ENCODE measurements at places on chromosomes 3 and 15.

DNA sequence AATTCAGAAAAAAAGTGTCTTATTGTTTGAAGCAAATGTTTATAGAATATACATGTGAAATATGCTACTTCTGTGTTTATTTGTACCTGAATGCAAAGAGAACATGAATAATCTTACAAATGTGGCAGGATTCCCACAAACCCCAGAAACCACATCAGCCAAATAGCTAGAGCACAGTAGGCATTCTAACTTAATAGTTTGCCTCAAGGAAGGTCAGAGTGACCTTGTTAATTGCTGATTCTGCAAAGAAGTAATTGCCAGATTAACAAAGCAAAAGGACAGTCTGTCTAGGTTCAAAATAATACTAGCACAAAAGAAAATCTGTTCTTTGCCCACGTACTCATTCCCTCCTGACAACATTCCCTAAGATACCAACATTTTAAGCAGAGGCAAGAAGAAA lies 604.0 kb downstream of the PYDC2 start:
- DNase-seq, result no peak

- DNase-seq, result no peak
These were observed 181.4 kb downstream of the TBL1XR1 start for GRCh38 chr3:177015881-177016280.

- DNase-seq, result no peak
These were observed 228.9 kb upstream of the FEZF2 start for GRCh38 chr3:62602129-62602770.

GRCh38 chr3:132659000-132659364 lies 627 bp downstream of the ACAD11 start:
- DNase-seq, result no peak

DNA sequence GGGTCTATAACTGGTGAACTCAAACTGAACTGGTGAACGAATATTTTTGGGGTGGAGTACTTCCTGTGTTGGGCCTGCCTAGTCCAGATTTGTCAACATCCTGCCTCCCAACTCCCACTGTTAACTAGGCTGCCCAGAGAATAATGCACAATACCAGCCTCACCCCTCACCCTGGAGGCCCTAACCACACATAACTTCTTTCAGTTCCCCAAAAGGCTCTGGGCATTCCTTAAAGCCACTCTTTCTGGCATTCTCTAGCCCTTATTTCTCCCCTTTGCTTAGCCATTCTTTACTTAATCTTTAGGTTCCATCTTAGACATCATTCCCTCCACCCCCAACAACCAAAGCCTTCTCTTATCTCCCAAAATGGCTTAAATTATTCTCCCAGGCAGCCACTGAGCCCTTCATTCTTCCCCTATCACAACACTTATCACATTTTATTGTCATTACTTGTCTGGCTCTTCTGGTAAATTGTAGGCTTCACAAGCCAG lies 9.1 kb upstream of the SEC11A start:
- no peak for DNase-seq

DNA sequence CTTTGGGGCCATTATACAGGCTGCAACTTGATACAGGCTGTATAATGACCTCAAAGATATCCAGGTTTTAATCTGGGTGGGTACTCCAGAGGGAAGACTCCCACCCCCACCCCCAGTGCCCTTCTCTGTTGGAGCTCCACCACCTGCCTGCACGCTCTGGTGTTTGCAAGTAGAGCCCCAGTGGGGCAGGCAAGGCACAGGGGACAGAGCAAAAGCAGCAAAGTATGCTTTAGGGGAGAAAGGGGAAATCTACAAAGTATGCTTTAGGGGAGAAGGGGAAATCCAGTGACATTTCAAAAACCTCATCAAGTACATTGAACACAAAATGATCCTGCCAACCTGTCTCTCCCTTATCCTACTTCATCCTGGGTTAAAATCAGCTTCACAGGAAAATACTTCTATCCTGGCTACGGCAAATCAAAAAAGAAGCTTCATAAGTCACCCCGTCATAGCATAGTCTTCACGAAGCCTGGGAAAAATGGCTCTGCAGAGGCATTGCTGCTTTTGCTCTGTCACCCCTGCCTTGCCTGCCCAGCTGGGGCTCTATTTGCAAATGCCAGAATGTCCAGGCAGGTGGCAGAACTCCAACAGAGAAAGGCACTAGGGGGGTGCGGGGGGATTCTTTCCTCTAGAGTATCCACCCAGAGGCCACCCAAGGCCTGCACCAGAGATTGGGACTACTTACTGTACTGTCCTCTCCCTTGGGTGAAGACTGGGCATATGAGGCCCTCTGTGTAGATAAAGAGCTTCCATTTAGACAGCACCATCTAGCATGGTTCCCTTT lies 60.9 kb upstream of the ATP11B start:
- no peak for DNase-seq

DNA sequence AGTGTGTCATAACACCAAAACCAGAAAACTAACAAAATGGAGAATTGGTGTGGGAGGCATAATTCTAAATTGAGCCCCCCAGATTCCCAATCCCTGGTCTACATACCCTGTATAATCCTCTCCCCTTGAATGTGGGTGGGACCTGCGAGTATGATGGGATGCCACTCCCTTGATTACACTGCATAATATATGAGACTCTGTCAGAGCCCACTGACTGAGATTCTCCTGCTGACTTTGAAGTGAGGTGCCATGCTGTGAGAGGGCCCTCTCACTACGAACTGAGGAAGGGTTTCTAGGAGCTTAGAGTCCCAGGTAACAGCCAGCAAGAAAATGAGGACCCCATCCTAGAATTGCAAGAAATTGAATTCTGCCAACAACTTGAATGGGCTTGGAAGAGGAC lies 49.5 kb downstream of the GPR176 start:
- DNase-seq, result no peak

DNA sequence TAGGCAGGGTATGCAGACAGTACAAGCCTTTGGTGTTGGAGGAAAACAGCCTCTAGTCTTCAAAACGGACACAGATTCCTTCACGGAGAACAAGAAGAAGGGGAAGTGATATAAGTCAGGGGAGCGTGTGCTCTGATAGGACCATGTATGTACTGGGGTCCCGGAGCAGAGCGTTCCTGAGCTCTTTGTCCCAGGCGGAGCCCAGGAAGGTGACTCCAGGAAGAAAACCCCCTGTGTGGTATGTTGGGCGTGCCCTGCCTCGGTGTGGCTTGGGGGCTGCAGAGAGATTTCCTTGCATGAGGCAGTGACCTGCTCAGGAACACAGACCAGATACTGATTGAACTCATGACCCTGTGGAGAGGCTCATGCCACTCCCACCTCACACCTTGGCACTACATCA lies 21.7 kb downstream of the MELTF start:
- no peak for DNase-seq

DNA sequence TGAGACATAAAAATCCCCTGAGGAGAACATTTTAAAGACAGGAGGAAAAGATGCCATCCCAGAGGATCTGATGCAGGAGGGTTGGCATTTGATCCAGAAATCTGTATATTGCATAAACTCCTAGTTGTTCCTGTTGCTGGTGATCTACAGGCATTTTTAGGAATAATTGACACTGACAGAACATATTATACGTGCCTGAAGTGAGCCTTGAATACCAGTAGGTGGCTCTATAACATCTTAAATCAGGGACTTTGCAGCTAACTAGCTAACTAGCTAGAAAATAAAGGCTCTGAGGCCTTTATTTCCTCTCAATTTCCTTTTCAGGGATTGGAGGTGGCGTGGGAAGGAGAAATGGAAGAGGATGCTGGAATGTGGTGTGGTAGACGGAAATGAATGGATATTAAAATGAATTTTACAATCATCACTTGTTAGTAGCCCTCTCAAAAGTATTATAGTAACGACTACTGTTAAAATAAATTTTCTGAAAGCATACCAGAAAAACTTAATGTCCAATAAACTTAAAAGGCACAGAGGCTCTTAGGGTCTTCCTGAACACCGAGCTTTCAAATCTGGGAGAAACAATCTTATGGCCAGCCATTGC lies 73.8 kb upstream of the ZBED2 start:
- DNase-seq, result no peak

GRCh38 chr3:39251576-39251975 lies 28.3 kb downstream of the CX3CR1 start:
- no peak for DNase-seq

- DNase-seq, result no peak
These were observed 118.2 kb upstream of the THBS1 start for GRCh38 chr15:39462691-39463090.

- DNase-seq, result no peak
These were observed 42.9 kb downstream of the RLBP1 start for GRCh38 chr15:89178307-89178977.

GRCh38 chr3:128390867-128391266 lies 75.8 kb downstream of the DNAJB8 start:
- no peak for DNase-seq

- no peak for DNase-seq
These were observed 29.2 kb upstream of the CNTN3 start for GRCh38 chr3:74643636-74644035.

DNA sequence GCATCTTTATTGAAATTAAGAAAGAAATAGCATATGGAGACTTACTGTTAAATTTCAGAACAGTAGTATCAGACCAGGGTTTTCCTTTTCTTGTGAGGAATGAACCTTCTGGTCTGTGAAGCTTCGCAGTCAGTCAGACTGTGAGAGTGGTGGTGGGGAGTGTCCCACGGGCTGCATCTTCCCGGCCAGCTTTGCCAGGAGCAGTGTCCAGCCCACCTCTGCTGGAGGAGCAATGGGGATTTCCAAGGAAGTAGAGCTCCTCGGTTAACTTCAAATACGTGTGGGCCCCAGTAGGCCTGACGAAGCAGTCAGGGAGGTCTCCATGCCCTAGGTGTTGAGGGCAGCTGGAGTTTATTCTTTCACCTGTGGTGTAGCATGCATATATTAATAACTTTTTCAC lies 40.9 kb upstream of the FBXL22 start:
- no peak for DNase-seq

GRCh38 chr15:65782096-65782495 lies 10.0 kb downstream of the DENND4A start:
- no peak for DNase-seq

- DNase-seq, result no peak
These were observed 31.0 kb upstream of the RBM5 start for GRCh38 chr3:50057756-50058155.

- no peak for DNase-seq
These were observed 565.2 kb downstream of the ROBO1 start for GRCh38 chr3:79202471-79203143.

DNA sequence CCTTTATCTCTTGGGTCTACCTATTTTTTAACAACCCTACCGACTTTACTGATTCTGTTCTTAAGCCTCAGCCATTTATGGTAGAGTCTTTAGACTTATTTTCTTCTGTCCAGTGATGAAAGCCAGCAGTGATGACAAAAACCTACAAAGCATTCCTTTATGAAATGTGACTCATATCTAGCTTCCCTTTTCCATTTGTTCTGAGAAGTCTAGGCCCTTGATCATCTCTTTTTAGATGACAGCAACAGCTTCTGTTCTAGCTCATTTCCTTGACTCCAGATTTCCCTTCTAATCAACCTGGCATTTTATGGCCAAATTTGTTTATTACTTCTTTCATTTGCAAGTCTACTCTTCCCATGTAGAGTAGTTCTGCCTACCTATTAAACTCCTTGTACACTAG lies 36.1 kb downstream of the CFAP44 start:
- no peak for DNase-seq

DNA sequence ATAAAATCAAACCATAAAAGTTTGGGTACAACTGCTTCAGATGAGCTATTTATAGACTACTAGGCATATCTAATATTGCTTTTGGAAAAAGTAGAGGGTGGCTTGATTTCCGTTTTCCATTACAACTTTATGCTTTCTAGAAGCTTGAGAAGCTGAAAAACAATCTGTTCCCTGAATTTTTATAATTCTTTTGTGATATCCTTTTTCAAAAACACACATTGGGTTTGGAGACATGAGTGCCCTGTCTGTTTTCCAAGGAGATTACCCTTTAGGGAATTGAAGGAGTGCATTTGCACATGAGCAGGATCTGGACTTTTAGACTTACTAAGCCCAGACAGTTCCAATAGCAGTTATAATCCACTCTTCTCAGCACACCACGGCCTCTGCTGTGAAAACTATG lies 49.5 kb upstream of the FILIP1L start:
- DNase-seq, result no peak

DNA sequence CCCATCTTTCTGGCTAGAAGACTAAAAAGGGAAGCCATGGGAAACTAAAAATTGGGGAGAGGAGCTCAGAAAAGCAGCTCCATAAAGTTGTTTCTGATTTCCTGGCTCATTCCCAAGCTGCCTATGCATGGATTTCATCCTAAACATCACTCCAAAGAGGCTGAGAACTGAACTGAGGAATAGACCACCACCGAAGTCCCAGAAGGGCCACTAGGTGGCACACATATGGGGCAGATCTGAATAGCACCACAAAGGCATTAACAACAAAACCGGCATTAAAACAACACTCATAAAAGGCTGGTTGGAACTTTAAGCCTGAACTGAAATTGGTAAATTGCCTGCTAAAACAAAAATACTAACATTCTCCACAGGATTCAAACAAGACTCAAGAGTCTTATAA lies 106.3 kb downstream of the PLD1 start:
- DNase-seq, result no peak

GRCh38 chr15:63915873-63916771 lies 82.4 kb upstream of the HERC1 start:
- DNase-seq, result peak; percentile 13

- no peak for DNase-seq
These were observed 880.1 kb upstream of the NR2F2 start for GRCh38 chr15:95450413-95450812.

DNA sequence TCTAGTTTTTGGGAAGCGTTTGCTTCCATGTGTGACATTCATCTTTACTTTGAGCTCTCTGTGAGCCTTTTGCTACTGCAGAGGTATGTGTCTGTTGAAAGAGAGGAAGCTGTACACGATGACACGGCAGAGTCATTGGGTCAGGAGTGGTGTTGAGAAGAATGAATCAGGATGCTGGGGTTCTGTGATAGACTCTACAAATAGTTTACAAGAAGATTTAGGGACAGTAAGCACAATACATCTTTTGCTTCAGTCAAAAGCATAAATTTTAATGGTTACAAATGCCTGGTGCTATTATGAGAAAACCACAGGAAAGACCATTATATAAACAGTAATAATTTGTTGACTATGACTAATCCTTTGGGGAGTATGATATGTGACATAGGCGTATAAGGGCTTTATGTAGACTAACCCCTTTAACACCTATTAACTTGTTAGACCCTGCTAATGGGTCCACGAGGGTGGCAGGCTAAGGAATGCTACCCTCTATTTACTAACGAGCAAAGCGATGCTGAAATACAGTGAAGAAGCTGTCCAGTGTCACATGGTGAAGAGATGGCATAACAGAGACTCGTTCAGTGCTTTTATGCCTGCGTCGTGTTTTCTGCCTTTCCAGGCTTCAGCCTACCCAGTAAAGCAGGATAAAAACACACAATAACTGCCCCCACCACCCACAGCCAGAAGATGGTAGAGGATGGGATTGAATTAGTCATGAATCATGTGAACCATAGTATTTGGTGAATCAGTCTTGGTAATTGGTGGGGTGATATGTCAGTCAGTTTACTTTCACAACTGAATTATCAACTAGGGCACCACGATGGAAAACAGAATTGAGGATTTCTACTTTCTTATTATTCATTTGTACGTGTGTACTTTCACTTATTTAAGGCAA lies 118.8 kb downstream of the LPP start:
- no peak for DNase-seq
